ENCODE measurements at places on chromosomes 4 and X.

DNA sequence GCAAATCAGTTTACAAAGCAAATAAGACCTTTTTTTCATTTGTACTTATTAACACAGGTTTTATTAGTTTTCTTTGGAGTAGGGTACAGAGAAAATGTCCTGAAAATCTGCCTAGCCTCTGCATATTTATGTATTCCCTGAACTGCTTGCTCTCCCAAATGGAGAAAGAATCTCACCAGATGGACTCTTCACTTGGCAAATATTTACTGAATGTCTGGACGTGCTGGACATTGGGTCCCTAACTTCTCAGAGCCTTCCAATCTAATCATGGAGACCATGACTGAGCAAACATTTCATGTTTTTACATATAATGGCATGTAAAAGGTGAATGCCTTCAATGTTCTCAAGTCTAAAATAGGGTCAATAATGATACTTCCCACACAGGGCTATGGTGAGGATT, 126.0 kb downstream of the CHRDL1 start:
- DNase-seq: no peak

GRCh38 chr4:47490550-47490949, 5.5 kb downstream of the ATP10D start:
- DNase-seq: no peak

DNA sequence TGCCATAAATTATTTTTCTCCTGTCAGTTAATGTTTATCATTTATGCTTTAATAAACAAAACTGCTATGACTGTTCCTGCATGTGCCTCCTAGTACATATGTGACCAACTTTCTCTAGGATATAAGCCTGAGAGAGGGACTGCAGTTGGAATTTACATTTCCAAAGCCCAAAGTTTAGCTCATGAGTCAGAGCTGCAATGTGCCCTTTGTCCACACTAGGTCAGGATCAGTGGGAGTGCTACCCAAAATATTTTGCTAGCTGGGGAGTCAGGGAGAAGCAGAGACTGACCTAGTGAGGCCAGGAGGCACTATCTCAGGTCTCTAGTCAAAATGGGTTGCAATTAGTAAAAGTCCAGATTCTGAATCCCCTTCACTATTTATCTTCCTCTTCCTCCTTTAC, 92.7 kb downstream of the AR start:
- DNase-seq: no peak

DNA sequence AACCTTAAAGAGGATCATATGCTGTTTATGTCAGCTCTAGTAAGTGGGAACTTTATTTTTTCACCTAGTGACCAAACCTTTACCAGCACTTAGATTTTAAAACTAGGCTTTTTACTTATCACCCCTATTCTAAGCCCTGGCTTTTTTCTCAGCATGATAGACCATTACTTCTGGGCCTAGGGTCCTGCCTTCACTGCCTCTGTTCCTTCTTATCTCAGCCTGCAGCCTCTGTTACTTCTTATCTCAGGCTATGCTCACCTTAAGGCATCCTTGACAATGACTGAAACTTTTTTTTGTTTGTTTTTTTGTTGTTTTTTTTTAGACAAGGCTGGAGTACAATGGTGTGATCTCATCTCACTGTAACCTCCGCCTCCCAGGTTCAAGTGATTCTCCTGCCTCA, 59.6 kb downstream of the TMEM154 start:
- no peak for DNase-seq

- DNase-seq: no peak
Measured at GRCh38 chr4:140710908-140711622, 45.1 kb downstream of the TBC1D9 start.

DNA sequence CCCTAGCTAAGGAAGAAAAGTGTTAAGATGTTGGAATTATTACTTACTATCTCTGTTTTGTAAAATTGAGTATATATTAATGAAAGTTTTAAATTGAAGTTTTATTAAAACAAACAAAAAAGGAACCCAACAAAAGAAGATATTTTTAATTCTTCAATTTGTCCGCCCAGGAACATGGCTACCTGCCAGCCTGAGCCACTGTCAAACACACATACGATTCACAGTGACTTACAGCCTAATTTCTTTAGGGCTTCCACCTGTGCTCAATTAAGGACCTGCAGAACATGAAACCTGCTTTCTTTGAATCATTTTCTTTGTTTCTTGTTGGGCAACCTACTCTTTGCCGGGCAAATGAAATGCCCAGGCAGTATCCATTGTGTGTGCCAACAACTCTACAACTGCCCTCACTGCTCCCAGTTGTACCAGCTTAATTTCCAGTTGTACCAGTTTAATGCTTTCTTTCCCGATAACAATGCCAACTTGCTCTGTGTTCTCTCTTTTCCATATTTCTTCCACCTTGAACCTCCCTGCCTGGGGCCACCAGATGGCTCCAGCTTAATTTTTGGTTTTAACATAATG, 181.7 kb downstream of the GBA3 start:
- DNase-seq: no peak

DNA sequence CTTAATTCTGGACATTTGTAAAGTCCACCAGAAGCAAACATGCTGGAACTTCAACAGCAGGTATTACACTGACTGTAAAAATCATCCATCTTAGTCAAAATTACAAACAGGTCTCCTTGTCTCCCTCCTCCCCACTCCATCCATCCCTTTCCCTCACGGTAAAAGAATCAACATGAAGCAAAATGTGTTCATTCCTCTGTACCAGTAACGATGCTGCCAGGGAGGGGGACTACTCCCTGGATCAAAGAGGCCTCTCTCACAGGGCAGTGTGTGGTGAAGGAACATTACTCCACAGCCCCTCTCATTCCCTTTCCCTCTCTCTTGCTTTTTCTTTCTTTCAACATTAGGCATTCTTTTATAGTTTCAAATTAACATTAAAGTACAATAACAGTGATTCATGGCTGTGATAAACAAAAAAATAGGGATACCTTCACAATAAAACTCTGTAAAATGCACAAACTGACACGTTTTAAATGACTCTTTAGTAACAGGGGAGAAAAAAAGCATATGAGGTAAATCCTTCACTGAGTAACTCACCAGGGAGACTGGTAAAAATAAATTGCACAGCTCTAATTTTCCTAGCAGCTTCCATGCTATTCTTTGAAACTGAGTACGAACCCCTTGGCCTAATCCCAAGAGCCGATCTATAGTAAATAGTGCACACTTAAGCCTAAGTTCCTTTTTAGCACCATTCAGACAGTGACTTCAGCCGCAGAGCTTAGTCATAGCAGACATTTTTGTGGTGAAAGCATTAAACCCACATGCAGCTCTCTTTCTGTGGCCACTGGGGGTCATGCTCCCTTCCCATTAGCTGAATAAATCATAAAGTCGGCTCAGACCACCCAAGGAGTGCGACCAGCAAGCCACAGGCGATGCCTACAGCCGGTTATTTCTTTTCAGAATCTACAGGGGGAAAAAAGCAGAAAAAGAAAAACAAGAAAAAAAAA, 215.6 kb upstream of the GYPA start:
- DNase-seq: no peak

- DNase-seq: no peak
Measured at GRCh38 chrX:152819266-152819665, 11.3 kb downstream of the CETN2 start.

GRCh38 chr4:186445040-186445439, 110.3 kb downstream of the MTNR1A start:
- no peak for DNase-seq

GRCh38 chr4:105586638-105587328, 34.4 kb downstream of the ARHGEF38 start:
- no peak for DNase-seq

DNA sequence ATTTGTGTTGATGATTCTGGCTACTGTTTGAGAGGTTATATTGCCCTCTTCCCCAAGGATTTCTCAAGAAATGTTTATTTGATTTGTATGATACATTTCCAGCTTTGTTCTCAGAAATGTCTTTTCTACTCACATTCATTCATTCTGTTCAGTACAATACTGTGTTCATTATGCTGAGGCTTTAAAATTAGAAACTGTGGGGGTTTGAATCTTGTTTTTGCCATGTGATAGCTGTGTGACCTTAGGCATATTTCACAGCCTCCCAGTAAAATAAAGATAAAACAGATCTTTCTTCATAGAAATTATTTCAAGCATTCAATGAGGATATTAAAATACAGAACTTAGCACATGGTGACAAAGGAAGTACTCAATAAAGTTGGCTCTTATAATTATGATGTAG, 123.9 kb downstream of the DMD start:
- DNase-seq: no peak

- no peak for DNase-seq
Measured at GRCh38 chr4:119525005-119525749, 103.4 kb downstream of the PDE5A start.

All from stimulated activated CD8-positive, alpha-beta memory T cell treated with anti-CD3 and anti-CD28 coated beads, Interleukin-4, amount 100 ng/mL, for 1 hour (primary cell).